ENCODE measurements at places on chromosomes 11 and 22.

DNA sequence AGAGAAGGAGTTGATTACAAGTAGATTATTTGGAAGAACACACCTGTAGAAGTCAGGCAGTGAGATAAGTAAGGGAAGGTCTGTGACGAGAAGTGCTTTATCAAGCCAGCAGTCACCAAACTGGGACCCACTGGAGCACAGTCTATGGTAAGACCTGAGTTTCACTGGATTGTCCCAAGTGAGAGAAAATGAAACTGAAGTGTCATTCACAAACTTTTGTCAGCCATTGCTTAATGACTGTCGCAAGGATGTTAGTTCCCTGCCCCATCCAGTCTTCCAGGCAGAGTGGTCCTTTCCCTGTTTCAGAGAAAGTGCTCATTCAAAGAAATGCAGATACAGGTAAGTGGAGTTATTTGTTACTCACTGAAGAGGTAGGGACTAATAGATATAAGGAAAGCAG, 728.0 kb upstream of the TENM4 start:
- peak; percentile 15 for DNase-seq

- no peak for DNase-seq
These were observed 63.5 kb downstream of the MICAL3 start for GRCh38 chr22:17960695-17961445.

GRCh38 chr11:96050435-96051182, 126.7 kb upstream of the MTMR2 start:
- no peak for DNase-seq

- peak; percentile 86 for DNase-seq
These were observed 15.7 kb upstream of the IL10RA start for GRCh38 chr11:117970400-117971024.

DNA sequence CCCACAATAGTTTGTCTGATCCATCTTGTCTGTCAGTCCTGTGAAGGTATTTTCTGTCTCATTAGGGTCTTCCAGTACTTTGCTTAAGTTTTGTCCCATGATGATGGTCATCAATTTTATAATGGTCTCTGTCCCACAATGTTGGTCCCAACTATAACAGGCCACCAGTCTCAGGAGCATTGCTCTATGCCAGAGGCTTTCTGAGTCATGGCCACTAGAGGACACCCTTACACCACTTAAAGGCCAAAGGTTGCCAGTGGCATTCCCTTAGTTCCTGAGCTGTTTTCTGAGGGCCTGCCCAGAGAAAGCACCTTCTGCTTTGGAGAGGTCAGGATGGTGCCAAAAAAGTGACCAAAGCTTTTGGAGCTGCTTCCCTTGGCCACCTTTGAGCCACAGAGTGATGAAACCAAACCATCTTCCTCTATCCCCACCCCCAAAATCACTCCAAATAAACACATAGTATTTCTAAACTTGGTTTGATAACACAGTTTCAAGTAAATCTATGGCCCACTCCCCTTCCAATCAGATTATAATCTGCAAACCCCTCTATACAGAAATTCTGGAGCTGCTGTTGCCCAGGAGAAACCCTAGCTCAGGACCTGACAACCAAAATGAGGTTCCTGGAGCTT, 19.3 kb downstream of the EIF3F start:
- peak; percentile 82 for DNase-seq

DNA sequence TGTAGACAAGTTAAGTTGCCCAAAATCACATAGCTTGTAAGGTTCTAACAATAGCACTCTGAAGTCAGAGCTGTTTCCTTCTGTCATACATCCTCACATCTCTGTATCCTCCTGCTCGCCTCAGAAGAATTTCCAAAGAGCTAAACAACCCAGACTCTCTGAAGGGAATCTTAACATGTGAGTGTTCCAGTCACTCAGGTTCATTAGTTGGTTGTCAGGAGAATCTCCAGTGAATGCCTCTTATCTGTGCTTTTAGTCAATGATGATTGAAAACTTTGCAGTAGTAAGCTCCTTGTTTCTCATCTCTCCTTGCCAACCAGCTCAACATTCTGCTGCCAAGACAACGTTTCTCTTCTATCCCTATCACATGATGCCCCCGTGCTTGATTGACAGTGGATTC, 195.5 kb downstream of the C11orf91 start:
- DNase-seq: no peak

- DNase-seq: no peak
These were observed at the start of gene CDHR5 for GRCh38 chr11:624705-625635. CDHR5 (minus strand) TSS chr11:624955; CDS start chr11:624902, 53 bp downstream.
